Brain (organoid and tissue), 16 donors: ENCODE measurements at places on chromosomes 6 and 20. TPM values are rescaled to one million over a fixed set of nuclear protein-coding genes. Genes with fewer than 3 reads are reported as not detected.
A peak's percentile ranks its signal among the peaks of the same experiment; 100 is the strongest.

Gene SMOC2
- 143 TPM for polyA plus RNA-seq

Gene RBM24
- polyA plus RNA-seq: 16.6 TPM

Gene UNC5CL
- polyA plus RNA-seq: 0.93 TPM

Gene CST2
- not detected for polyA plus RNA-seq

Gene RCAN2
- polyA plus RNA-seq: 33.2 TPM

Gene SALL4
- not detected for polyA plus RNA-seq

DNA sequence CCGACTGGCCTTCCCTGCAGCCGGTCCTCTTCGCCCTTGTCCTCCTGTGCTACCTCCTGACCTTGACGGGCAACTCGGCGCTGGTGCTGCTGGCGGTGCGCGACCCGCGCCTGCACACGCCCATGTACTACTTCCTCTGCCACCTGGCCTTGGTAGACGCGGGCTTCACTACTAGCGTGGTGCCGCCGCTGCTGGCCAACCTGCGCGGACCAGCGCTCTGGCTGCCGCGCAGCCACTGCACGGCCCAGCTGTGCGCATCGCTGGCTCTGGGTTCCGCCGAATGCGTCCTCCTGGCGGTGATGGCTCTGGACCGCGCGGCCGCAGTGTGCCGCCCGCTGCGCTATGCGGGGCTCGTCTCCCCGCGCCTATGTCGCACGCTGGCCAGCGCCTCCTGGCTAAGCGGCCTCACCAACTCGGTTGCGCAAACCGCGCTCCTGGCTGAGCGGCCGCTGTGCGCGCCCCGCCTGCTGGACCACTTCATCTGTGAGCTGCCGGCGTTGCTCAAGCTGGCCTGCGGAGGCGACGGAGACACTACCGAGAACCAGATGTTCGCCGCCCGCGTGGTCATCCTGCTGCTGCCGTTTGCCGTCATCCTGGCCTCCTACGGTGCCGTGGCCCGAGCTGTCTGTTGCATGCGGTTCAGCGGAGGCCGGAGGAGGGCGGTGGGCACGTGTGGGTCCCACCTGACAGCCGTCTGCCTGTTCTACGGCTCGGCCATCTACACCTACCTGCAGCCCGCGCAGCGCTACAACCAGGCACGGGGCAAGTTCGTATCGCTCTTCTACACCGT lies 6.1 kb downstream of the UBD start:
- peak; percentile 82 for DNase-seq

- DNase-seq: no peak
Observed at GRCh38 chr6:150749091-150749670, 116.3 kb upstream of the MTHFD1L start.

DNA sequence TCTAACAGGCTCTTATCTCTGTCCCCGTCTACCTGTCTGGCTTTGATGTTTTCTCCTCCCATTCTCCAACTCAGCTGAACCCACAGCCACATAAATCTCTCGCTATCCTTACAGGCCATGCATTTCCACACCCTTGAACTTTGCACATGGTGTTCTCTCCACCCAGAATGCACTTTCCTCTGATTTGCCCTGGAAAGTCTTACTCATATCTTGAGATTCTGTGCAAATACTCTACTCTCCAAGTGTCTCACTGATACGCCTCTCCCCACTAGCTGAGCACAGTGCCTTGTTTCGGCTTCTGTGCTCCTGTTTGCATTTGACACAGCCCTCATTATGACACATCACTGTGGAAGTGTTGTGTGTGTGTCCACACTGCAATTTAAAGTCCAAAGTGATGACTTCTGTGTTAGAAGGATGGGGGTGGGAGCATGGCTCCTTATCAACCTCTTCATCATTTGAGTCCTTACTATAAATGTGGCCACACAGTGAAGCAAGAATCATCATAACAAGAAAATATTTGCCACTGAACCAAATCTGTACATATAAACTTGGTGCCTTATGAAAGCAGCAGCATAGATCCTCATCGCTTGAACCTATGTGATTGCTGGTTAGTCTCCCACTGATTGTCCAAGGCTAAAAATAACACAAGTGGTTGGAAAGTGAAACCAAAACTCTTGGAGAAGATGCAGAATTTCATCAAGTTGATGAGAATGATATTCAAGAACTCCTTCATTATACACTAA lies 5.5 kb upstream of the PRELID3B start:
- no peak for DNase-seq

- no peak for DNase-seq
Observed at GRCh38 chr6:134819863-134820800, 129.8 kb downstream of the ALDH8A1 start.

- DNase-seq: peak; percentile 87
Observed at GRCh38 chr6:19311786-19312185, 525.4 kb upstream of the ID4 start.

GRCh38 chr6:68506911-68507310 lies 128.2 kb upstream of the ADGRB3 start:
- DNase-seq: no peak

DNA sequence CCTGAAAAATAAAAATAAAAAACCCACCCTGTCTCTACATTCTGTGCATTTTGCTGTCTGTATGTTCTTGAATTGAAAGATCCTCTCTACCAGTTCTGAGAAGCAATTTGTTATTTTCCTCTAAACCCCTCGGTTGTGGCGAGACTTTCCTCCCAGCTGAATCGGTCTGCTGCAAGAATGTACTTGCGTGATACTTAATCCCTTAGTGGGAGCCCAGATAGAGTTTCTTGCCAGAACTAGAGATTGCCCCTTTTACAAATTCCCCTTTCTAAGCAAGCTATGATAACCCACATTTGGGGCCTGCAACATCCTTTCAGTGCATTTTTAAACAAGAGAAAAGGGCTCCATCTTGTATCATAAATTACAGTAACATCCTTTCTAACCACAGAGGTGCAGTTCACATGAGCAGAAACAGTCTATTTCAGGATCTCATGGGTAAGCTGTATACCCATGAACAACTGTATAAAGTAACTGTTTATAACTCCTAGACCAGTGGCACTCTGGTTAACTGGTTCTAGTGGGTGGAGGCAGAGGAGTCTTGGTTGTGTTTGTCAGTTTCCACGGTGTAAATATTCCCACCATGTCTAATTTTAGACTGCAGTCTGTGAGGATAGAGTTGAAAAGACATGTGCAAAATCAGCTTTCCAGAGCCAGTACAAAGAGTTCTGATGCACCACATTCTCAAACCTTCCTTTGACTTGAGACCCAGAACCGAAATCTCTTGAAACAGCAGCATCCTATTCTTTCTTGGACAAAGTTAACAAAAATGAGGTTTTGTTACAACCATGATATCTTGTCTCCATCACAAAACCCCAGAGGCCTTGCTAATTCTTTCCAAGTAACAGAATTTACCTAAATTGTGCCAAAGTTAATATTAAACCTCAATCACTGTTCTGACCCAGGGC lies 113.1 kb upstream of the ZNF217 start:
- DNase-seq: peak; percentile 32

GRCh38 chr6:3757241-3757641 lies 5.7 kb upstream of the PXDC1 start:
- no peak for DNase-seq
